ENCODE measurements at places on chromosomes 6 and 20. TPM values are rescaled to one million over a fixed set of nuclear protein-coding genes. Genes with fewer than 3 reads are reported as not detected.

Gene C6orf163
- 0.74 TPM for total RNA-seq

Gene IL17A
- total RNA-seq, result not detected

Gene ATP9A
- 26.5 TPM for total RNA-seq

Gene GTSF1L
- total RNA-seq, result not detected

Gene CST3
- total RNA-seq, result 519 TPM

Gene NAA20
- 45.8 TPM for total RNA-seq

Gene TMEM170B
- total RNA-seq, result 1.1 TPM

Gene OTOR
- not detected for total RNA-seq

Gene TAAR8
- not detected for total RNA-seq

Gene FAM217A
- not detected for total RNA-seq

Gene LPA
- total RNA-seq, result not detected

Gene RSPO4
- not detected for total RNA-seq

Gene B3GAT2
- under 0.01 TPM for total RNA-seq

Gene PDYN
- not detected for total RNA-seq

Gene VWA7
- 1.6 TPM for total RNA-seq

Gene SLC4A11
- 3.1 TPM for total RNA-seq

Gene GLP1R
- total RNA-seq, result not detected

All from mammary microvascular endothelial cell (primary cell).